ENCODE measurements at places on chromosomes 5 and 9.

GRCh38 chr9:130938184-130938651, 829 bp downstream of the FIBCD1 start:
- DNase-seq = no peak

- DNase-seq = no peak
Measured at GRCh38 chr9:82940376-82940775, 122.6 kb downstream of the RASEF start.

DNA sequence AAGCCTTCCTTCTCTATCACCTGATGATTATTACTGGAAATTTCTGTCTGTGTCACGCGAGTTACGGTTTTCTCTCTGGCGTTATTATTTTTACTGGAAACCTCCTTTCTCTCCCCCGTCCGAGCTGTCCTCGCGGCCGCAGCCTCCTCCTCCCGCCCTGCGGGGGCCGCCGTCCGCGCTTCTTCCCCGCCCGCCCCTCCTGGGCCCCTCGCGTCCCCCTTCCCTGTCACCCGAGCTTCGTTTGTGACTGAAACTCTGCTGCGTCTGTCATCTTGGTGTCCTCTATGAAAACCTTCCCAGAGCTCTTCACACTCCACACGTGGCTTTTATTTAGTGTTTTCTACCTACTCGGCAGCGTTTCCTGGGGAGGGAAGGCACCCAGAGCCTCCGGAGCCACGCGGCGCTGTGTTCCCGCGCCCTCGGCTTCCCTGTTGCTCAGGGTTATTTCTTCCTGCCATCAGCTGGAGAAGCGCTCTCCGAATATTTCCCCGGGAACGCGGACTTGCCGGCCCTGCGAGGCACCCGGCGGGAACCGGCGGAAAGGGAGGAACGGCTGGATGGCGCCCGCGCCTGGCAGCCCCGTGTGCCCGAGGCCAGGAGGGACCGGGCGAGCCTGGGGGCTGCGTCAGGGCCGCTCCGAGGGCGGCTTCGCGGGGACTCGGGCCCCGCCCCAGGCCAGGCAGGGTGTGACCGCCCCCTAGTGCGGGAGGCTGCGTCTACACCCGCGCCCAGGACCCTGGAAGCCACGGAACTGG, 33.9 kb downstream of the TRIP13 start:
- DNase-seq = peak; percentile 62

- DNase-seq = no peak
Measured at GRCh38 chr9:98807814-98808195, 335 bp downstream of the GALNT12 start.

DNA sequence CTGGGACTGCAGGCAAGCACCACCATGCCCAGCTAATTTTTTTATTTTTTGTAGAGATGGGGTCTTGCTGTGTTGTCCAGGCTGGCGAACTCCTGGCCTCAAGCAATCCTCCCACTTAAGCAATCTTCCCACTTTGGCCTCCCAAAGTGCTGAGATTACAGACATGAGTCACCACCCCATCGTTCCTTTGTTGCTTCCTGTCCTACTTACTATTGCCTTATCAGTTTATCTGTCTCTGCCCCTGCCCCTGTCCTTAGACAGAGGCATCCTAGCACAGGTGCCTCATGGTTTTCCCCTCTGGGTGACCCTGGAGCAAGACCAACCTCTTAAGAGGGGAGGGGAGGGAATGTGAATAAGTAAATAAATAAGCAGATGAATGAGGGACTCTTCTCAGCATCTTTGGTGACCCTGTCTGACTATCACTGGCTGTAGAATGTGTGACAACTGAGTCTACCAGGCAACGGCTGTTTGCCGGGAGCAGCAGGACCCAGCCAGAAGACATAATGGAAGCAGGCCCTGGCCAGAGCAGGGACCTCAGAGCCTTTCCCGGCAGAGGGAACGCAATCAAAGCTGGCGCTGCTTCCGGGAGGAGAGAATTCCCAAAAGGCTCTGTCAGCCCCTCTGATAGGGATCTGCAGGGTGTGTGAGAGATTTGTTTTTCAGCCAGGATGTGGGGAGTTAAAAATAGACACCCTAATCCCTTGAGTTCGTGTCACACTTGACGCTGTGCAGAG, 43.8 kb upstream of the DAB2IP start:
- peak; percentile 45 for DNase-seq

DNA sequence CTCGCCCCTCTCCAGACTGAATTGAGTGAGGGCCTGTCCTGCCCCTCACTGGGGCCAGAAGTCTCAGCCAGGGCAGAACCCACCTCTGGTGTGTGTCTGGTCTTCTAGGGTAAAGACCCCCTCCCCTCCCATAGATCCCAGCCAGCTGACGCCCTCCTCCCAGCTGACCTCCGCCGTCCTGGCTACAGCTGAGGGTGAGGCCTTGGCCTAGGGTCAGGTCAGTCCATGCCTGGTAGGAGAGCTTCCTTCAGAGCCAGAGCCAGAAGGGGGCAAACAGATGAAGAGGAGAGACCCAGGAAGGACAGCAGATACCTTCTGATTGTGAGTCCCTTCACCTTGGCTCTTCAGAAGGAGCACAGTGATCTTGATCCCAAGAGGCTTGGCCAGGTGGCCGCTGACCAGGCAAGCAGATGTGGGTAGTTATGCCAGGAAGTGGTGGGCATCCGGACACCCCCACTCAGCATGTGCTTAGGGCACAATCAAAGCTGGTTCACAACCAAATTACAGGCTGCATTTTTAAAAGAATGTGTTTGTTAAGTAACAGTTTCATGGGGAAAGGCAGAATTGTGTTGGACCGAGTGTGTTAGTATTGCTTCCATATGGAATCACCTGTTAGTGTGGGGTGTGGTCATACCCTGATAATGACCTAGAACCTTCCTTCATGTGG, 29.9 kb downstream of the JADE2 start:
- DNase-seq = no peak

DNA sequence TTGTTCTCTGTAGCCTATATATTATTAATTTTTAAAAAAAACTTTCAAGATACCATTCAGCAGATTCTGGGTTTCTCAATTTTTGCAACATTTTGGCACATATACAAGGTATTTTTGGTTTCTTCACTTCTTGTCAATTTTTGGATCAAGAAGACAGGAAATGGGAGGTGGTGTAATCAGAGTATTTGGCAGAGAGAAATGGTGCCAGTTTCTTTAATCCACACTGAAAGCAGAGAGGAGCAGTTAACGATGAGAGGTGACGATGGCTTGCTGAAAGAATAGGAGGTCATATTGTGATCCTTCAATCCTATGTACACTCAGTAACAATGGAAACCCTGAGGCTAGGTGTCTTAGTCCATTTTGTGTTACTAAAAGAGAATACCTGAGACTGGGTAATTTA, 16.4 kb downstream of the NNT start:
- no peak for DNase-seq

GRCh38 chr9:130118841-130119518, 53.2 kb upstream of the NCS1 start:
- DNase-seq = peak; percentile 85

DNA sequence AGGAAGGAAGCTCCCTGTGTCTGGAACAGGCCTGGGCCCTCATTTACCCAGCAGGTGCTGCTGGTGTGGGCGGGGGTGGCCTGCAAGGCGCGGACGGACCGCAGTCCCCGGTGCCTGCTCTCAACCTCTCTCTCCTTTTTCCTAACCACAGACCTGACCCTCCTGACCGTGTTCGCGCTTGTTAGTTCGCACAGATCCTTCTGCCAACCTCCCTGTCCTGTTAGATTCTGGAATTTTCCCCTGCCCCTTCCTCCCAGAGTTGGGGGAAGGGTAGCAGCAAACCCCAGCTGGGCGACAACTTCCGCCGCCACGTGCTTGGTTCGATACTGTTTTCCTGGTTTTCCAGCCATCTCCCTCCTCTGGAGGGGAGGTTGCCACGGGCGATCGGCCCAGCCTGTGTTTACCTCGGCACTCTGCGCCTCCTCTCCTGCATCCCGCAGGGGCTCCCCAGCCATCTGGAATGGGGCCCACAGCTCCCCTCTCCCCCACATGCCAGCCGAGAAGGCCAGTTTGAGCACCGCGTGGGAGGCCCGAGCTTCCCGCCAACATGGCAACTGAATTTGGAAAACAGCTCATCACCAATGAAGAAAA, 70.8 kb upstream of the UNC5A start:
- no peak for DNase-seq

DNA sequence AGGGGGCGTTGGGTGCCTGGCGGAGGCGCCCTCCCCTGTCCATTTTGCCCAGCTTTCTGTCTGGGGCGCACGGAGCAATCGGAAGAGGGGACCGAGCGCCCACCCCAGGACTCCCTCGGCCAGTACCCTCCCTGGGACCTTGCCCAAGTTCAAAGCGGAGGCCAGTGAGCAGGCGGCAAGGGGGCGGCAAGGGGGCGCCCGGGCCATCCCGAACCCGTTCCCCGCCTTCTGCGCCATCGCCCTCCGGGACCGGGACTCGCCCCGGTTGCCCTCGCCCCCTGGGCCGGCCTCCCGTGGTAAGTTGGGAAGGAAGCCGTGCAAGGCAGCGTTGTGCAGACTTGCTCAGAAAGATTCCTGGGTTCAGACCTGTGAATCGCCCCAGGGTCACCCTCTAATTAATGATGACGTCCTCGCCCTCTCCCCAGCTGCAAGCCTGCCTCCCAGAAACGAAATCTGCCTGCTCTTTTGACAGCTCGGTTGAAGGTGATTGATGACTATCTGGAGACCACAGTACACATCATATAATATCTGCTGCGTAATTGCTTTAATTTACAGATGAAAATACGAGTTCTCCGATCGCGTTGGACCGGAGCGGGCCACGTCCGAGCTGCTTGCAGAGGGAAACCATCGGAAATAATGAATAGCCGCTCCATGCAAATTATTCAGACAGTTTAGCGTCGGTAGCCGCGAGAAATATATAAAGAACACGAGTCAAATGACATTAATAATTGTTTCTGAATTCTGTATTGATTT, 1.4 kb upstream of the IRX4 start:
- no peak for DNase-seq

GRCh38 chr5:2751592-2752021, at the start of gene IRX2:
Gene IRX2 (minus strand): TSS chr5:2751677. CDS start chr5:2751413, 264 bp downstream.
- DNase-seq = peak; percentile 92

DNA sequence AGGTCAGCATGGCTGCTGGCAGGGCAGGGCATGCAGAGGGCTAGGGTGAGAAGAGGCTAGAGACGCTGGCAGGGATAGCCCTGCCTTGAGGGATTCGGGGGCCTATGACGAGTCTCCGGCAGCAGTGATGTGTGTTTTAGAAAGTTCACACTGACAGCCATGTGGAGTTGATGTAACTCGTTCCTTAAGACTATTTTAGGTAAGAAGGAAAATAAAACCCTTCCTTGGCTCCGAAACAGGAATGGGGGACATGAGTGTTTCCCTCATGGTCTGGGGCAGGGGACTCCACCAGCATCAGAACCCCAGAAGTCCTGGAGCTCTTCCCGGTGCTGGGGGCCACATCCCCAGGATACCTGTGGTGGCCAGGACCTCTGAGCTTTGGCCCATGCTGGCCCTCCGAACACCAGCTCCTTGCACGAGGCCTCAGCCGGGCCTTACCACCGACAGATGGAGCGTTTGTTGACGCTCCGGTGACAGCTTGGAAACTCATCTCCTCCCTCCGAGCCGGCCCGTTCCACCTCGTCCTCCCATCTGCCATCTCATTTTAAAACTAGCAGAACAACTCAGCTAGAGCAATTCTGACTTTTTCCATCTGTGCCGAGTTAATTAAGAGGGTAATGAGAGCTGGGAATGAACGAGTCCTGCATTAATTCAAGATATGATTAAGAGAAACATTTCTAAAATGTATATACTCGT, 337.7 kb downstream of the CDK5RAP2 start:
- no peak for DNase-seq

DNA sequence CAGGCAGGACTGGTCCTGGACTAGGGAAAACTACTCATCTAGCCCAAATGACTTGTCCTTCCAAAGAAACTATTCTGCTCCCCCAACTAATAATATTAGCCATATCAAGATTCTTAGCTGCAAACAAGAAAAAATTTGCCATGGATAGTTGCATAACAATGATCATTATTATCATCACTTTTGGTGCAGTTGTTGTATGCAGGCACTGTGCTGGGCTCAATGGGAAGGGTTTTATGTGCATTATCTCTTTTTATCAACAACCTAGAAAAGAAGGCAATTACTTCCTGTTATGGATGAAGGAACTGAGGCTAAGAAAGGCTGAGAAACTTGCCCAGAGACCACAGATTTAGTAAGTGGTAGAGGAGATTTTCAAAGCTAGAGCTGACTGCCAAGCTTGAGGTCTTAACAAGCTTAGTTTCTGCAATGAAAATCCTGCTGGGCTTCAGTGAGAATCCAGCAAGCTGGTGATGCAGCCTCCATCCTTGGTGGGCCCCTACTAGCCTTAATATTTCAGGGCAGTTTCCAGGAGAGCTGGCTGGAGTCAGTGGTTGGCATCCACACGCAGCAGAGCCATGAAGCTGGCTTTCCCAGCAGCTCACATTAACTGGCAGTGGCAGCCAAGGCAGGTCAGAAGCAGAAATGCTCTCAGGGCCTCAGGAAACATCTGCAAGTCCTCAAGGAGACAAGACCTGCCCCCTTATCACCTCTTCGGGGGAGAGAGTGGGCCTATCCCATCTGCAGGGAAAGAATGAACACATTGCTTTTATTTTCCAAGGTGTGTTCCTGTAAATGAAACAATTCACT, 20.5 kb upstream of the MEGF9 start:
- DNase-seq = peak; percentile 24

DNA sequence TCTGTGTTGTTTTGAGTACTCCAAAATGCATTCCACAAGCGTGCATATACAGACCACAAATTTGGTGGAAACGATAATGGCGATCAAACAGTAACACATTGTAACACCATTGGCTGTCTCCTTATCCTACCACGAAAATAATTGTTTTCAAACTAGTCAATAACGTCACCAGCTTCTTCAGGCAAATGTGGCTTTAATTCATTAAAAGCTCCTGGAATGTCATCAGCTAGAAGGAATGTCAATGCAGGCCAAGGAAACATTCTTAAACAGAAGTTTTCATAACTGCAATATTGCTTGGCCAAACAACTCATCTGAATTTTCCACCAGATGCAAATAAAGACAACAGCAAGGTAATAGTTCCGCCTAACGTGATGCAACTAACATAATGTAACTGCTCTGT, 71.6 kb upstream of the XPA start:
- DNase-seq = no peak

DNA sequence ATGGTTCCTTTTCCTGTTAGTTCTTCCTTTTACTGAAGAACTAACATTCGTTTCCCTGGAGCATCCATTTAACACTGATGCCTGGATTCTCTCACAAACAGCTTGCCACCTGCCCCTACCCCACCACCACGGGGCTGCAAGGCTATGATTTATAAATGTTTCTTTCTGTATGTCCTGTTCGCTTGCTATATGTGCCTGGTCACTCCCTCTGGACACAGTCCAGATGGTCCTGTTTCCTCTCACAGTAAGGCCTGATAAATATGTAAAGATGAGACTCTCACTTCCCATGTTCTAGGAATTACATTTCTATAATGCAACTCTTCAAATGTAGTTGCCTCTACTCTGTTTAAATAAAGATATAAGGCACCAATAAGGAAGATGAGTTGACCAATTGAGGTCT, 146.4 kb upstream of the SHB start:
- no peak for DNase-seq

DNA sequence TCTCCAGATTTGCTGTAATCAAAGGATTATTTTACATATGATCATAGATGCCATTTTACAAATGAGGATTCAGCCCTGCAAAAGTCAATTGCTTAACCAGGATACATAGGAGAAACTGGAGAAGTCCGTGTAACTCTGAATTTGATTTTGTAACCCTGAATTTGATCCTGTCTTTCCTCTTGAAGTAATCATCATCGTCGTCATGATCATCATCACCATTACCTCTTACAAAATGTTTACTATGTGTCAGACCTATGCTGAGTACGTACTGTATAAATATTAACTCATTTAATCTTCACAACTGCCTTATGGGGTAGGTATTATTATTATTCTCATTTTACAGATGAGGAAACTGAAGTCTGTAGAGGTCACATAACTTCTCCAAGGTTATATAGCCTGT, 271.5 kb downstream of the DOCK8 start:
- no peak for DNase-seq

GRCh38 chr9:126842220-126842842, 18.1 kb upstream of the ZBTB34 start:
- DNase-seq = no peak

Data from right hindlimb (tissue), 1 donor.